ENCODE measurements at places on chromosomes 7 and 10.
A peak's percentile ranks its signal among the peaks of the same experiment; 100 is the strongest.

GRCh38 chr10:122301055-122301810, 30.1 kb downstream of the BTBD16 start:
- no peak for DNase-seq

GRCh38 chr7:15922002-15922401, 235.5 kb upstream of the MEOX2 start:
- DNase-seq, result no peak

- DNase-seq, result no peak
Measured at GRCh38 chr7:30924624-30925023, 13.0 kb downstream of the AQP1 start.

DNA sequence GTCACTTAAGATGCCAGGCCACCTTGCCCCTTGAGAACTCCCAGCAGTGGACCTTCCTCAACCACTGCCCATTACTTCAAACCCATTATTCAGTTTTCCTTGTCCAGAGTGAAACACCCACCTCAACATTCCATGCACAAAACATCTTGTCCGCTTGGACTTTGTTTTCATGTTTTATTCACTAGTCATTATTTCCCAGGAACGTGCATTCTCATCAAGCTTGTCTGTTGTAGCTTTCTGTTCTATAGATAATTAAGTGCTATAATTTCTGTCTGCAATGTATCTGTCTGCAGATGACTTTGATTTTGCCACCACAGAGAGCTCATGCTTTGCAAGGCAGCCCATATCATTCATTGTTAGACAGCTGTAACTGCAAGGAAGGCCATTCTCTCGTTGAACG, 117.4 kb downstream of the RAB18 start:
- no peak for DNase-seq

- no peak for DNase-seq
Measured at GRCh38 chr7:110418659-110419280, 672.2 kb upstream of the LRRN3 start.

DNA sequence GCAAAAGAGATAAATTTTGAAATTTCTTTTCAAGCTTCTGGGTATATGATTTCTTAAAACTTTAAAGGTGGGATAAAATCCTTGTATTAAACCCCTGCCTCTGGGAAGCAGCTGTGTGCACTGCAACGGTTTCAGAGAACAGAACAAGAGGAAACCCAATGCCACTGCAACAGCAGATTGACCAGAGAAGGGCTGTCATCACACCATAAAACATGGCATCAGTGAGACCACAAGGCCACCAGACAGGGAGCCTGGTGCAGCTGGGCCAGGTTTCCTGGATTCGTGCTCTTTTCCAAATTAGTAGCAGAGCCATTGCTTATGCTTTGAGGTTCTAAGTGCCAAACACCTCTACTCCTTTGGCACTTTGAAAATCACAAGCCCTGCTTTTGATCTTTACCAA, 152.4 kb downstream of the PRPF18 start:
- no peak for DNase-seq

GRCh38 chr10:88012641-88013040, 149.2 kb downstream of the PTEN start:
- DNase-seq, result no peak

DNA sequence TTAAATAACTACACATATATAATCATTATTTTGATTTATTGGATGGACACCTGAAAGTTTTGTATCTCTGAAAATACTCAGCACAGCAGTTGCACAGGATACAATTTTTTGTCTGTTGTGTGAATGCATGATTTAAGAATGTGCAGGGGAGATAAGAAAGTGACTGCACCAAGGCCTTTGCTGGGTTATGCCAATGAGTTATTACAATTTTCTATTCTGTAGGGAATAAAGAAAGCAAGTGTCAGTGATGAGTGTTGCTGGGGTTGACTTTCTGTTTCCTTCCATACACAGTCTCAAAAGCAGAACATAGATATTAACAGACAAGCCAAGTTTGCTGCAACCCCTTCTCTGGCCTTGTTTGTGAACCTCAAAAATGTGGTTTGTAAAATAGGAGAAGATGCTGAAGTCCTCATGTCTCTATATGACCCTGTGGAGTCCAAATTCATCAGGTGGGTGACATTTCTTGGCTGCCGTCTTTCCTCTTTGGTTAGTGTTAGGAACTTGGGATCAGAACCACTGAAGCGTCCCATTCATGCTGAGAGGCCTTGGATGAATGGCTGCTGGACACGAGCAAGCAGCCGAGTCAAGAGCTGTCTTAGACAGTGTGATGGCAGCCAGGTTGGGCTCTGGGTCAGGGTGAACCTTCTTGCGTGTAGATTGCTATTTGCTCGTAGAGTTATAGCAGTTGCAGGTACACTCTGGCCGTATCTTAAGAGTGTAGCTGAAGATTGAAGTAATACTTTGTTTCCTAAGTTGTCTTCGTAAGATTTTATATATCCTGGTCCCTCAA, 92.8 kb downstream of the DOCK1 start:
- no peak for DNase-seq

DNA sequence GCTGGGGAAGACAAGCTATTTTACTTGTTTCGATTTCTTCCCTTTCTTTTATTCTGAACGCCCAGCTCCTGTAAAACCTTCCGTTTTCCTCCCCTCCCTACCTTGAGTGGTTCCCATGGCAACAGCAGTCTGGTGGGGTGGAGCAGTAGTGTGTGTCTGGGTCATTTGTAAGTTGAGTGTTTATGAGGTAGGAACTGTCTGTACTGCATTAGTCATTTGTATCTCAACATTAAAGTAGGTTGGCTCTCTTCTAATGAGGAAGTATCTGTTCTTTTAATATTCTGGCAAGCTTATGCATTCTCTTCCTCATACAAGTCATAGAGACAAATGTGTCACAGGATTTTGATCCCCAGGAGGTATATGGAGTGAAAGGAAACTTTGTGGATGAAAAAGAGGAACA, 85.3 kb upstream of the CCDC6 start:
- DNase-seq, result peak; percentile 47

- no peak for DNase-seq
Measured at GRCh38 chr10:103145860-103146466, 47.1 kb downstream of the NT5C2 start.
